Activated CD8-positive, alpha-beta memory T cell treated with anti-CD3 and anti-CD28 coated beads, Interleukin-2, amount 10 ng/mL, durations not matched to agents 7 days and 5 days (primary cell): ENCODE measurements at places on chromosomes 5 and 9. TPM values are rescaled to one million over a fixed set of nuclear protein-coding genes. Genes with fewer than 3 reads are reported as not detected.
A peak's percentile ranks its signal among the peaks of the same experiment; 100 is the strongest.

DNA sequence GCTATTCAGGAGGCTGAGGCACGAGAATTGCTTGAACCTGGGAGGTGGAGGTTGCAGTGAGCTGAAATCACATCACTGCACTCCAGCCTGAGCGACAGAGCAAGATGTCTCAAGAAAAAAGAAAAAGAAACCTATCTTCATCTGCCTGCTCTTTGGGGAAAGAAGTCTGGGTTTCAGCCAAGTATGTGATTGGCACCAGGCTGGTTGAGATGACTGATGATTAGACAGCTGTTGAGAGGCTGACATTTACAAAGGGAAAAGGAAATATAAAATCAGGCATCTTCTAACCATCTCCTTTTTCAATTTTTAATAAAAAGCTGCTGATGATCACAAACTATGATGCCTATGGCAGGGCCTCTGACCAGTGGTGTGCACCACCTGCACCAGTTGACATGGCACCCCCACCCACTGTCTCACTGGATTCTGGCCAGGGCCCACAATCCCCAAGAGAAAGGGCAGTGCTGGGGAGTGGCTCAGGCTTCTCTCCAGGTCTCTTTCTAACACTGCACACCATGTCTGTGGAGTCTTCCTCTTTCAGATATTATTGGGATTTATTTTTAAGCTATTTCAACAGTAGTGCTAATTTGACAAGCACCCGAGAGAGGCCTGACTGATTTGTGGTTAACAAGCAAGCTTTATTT is 17.2 kb upstream of the C5orf15 start:
- no peak for DNase-seq

- DNase-seq = no peak
Measured at GRCh38 chr5:122192497-122193496, 63.5 kb downstream of the ZNF474 start.

DNA sequence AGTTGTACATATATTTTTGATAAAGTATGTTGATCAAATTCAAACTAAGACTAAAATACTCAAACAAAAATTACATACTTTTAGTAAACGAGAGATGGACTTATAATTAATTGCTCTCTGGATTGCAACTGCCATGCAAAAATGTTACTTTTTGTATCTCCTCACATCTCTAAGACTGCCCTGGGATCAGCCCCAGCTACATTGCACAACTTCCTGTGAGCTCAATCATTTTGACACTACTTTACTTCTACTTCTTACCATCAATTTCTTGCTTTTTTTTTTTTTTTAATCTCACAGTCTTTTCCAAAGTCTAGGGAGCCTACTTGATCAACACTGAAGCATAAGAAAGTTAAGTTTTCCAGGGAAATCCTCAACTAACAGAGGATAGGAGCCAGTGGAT is 506.0 kb upstream of the CDH10 start:
- DNase-seq = no peak

GRCh38 chr5:136890431-136891148 is 525.2 kb upstream of the TRPC7 start:
- no peak for DNase-seq

- peak; percentile 70 for DNase-seq
Measured at GRCh38 chr9:89410641-89411350, 87.1 kb downstream of the SEMA4D start.

- no peak for DNase-seq
Measured at GRCh38 chr9:37965116-37965515, 61.2 kb upstream of the SLC25A51 start.

GRCh38 chr9:33698267-33698666 is 97.1 kb upstream of the PRSS3 start:
- DNase-seq = no peak

DNA sequence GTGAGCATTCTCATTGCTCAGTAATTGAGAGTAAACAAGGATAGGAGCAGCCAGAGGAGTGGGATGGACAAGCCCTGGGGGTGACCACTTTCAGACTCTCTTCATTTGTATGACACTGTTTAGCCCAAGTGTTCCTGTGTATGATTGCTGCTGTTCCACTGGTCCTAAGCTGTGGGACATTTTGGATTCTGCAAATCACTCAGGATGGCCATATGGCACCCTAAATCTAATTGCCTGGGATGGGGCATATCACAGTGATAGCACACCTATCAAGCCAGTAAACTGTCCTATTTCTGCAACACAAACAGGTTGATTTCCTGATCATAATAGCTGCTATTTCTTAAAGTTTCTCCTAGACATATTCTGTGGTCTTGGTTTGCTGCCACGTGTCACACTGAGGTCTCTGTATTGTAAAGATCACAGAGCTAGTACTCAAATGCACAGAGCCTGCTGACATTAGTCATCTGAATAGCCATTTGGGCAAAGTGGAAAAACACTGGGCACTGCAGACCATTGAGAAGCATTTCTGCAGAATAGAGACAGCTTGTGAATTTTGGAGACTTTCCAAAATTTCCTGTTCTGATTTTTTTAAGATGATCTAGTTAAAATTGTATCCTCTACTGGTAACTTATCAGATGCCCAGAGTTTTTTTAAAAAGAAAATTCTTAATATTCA is 320.2 kb downstream of the RFX3 start:
- no peak for DNase-seq

GRCh38 chr9:89444274-89444673 is 53.6 kb downstream of the SEMA4D start:
- DNase-seq = peak; percentile 83

DNA sequence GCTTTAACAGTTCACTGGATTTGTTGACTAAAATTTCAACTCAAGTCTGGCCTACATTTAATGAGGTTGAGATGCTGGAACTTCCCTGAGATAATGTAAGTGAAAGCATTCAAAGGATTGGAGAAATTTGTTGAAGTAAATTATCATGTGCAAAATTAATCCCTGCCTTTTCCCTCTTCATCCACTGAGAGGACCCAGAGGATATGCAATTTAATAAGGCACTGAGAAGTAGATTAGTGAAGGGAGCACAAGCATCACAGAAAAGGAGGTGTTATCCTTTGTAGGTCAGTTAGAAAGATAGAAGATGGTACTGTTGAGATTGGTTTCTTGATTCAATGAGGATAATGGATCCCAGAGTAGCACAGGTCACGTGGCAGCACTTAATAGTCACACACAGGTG is 42.6 kb upstream of the ANKRD31 start:
- no peak for DNase-seq

DNA sequence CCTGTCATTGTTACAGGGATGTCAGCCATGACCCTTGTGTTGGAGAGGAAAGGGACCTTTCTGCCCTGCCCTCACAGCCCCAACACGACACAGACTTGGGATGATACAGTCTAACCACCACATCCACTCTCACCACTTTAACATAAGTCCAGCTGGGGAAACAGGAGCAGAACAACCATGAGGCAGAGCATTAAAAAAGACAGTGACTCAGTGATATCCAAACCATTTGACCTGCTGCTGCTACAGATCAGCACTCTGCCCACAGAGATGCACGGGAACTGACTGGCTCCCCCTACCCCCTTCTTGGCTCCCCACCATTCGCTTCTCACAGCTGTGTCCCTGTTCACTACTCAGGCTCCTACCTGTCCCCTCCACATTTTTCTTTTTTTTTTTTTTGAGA is 458.6 kb downstream of the ZNF608 start:
- no peak for DNase-seq

DNA sequence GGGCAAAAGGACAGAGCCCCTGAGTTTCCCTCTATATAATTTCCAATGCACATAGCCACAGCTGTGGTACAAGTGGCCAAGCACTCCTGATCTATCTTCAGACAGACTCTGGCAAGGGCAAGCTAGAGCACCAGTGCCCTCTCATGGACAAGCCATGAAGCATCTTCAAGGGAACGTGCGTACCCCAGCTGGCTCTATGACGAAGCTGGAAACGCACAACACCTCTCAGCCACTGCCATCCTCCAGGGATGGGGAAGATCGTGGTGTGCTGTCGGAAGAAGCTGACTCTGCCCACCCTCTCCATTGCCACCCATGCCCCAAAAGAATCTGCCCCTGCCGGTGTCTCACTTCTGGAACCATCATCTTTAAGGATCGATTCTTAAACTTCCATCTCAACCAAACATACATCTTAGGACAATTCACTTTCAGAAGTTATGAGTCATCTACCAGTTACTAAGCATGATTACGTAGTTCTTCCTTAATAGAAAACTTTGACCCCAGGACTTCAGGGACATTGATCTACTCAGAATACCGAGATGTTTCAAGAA is 482.9 kb downstream of the AGTPBP1 start:
- DNase-seq = peak; percentile 43

DNA sequence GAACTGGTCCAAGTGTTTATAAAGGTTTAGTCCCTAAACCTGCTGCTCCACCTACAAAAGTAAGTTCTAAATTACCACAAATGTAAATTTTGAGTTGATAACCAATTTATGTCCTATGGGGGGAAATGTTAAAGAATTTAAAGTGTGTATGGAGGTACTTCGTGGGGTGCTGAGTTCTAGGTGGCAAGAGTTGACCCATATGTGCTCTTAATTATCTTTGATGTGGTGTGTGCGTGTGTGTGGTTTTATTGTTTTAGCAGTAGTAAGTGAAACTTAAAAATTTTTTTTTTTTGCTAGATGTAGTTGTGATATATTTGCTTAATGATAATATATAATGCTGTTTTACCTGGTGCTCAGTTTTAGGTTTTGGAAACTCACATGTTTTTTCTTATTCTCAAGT is 72.6 kb downstream of the GPBP1 start:
- no peak for DNase-seq

DNA sequence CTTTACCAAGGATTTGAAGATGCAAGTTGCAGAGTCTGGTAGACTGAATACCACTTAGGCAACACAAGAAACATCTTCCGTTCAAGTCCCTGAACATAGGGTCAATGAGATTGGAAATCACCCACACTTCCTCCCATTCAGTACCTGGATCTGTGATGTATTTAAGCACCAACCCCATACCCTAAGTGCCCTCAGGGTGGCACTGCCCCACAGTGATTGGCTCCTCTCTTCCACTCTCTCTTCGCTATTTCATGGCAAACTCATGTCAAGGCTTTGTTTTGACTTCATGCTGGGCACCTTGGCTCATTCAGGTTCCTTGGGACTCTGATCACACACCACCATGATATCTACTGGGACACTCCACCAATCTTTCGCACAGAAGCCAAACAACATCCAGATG is 53.7 kb downstream of the GGTA1 start:
- DNase-seq = peak; percentile 53

GRCh38 chr9:135418161-135418560 is 61.4 kb upstream of the PPP1R26 start:
- DNase-seq = no peak

- DNase-seq = no peak
Measured at GRCh38 chr9:120899490-120900068, 22.6 kb upstream of the PHF19 start.

DNA sequence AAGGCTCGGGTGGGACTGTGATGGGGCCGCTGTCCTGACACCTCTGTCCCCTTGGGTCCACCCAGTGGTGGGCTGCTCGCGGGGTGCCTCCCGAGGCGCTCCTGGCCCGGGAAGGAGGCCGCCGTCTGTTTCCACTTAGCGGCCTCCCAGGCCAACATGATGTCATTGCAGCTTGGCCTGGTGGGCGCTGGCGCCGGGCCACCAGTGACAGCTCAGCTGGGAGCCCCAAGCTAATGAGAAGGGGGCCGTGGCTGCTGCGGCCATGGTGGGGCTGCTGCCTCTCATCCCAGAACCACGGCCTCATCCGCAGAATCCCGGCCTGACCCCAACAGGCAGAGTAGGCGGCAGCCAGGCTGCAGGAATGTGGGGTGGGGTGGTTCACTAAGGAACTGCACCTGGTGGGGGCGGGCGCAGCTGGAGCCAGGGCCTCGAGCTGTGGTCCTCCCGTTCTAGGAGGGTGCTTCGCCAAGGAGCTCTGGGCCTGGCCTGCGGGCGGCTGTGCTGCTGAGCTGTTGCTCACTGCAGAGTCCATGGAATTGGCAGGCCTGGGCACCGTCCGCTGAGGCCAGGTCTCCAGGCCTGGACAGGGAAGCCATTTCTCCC is 123.5 kb upstream of the COL5A1 start:
- DNase-seq = no peak

DNA sequence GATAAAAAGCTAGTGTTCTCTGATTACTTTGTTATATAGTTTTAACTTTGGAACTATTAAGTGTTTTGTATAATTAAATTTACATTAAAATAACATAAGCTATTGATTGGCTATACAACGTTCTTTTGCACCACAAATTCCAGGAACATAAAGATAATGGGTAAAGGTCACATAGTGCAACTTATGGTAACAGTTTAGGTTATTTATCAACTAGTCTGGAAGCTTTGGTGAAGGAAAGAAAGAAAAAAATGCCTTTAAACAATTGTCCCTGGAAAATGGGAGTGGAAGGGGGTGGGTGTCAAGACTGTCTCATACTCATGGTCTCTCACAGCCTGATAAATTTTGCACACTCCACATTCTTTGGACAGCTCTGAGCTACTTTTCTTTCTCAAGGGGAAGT is 17.1 kb upstream of the SPARC start:
- DNase-seq = no peak

- no peak for DNase-seq
Measured at GRCh38 chr5:43075319-43076293, 35.5 kb upstream of the ANXA2R start.

TOR1A gene
- total RNA-seq = 69.6 TPM

NTRK2 gene
- 2.9 TPM for total RNA-seq

ADAMTSL1 gene
- not detected for total RNA-seq

EGFL7 gene
- total RNA-seq = 1.1 TPM

FBP1 gene
- total RNA-seq = 0.30 TPM

C1QTNF3 gene
- 3.8 TPM for total RNA-seq

GAS1 gene
- 0.07 TPM for total RNA-seq

EGFLAM gene
- total RNA-seq = not detected

TAF11L7 gene
- total RNA-seq = not detected
